GM20000 (cell line): ENCODE measurements at places on chromosomes 11 and 22.

DNA sequence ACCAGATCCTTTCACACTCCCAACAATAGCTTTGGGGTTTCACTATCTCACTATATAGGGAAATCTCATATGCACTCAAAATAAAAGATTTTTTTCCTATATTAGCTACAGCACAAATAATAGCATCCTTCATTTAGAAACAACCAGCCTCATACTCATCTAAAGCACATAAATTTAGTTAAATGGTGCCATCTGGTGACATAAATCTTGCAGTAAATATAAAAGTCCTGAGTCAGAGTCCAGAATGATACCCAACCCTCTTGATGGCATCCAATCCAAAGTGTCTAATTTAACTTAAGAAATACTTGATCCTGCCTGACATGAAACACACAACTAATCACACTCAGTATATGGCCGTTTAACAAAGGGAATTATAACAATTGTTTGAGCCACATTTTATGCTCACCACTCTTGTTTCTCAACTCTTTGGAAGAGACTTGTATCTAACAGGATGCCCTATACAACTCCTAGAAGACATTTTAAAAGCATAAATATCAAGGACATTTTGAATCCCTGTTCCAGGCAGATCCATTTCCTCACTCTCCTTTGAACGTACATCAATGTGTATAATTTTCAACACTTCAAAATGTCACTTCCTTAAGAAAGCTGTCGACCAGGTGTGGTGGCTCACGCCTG lies 36.2 kb downstream of the DLG2 start:
- DNase-seq, result no peak

GRCh38 chr11:1603629-1604028 lies 4.6 kb downstream of the KRTAP5-3 start:
- no peak for DNase-seq

- no peak for DNase-seq
These were observed 415 bp downstream of the CENATAC start for GRCh38 chr11:118998388-118998717.

DNA sequence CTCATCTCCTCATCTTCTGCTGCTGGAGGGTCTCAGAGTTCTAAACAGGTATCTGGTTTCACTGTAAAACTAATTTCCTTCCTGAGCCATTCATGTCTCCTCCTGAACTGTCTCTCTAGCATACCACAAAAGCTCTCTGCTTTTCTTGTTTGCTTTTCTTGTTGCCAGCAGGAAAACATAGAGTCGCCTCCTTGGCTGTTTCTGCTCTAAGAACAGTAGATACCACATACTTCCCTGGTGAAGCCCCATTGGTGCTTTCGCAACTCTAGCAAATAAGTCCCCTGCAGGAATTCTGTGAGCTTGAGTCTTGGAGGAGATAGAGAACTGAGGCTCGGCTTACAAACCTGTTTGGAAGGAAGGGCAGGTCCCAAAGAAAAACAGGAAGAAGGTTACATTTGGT lies 7.0 kb downstream of the DIXDC1 start:
- DNase-seq, result no peak

DNA sequence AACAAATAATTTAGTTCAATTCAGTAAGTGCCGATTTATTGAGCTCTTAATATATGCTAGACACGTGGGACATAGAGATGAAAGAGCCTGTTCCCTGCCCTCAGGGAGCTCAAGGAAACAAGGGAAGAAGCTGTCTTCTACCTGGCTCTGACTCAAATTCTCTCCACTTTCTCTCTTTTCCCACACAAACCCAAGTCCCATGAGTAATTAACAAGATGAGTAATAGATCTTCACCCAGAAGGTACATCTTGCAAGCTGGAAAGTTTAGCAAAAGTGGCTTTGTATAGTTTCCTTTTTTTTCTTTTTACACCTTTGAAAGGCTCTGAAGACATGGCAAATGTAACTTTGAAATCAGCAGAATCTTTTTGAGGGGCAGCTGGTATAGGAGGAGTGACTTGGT lies 48.2 kb upstream of the CHST1 start:
- no peak for DNase-seq

DNA sequence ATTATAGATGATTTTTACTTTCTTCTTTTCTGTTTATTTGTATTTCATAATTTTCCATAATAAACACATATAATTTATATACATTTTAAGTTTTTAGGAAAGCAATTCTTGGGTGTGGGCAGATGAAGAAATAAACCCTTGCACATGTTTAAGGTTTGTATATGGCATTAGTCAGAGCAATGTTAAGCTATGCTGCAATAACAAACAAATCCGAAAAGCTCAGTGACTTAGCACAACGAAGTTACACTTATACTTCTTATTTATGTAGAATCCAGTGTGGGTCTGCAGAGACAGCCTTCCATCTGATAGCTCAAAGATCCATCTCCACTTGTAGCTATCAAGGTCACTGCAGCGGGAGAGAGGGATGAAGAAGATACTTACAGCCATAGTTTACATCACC lies 68.5 kb upstream of the BARX2 start:
- no peak for DNase-seq

GRCh38 chr11:110712659-110713448 lies 617 bp upstream of the ARHGAP20 start:
- peak; percentile 36 for DNase-seq

GRCh38 chr11:2306452-2306823 lies 4.6 kb downstream of the TSPAN32 start:
- DNase-seq, result no peak

DNA sequence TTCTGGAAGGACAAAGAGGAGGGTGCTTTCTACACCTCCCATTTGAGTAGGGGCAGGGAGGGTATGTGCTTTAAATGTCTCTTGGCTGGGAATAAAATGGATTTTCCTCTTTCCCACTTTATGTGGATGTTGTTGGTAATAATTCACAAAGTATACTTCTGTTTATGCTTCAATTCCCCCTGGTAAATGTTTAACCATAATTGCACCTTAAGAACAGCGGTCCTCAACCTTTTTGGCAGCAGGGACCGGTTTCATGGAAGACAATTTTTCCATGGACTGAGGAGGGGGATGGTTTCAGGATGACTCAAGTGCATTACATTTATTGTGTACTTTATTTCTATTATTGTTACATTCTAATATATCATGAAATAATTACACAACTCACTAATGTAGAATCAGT lies 4.0 kb upstream of the TP53AIP1 start:
- DNase-seq, result no peak

DNA sequence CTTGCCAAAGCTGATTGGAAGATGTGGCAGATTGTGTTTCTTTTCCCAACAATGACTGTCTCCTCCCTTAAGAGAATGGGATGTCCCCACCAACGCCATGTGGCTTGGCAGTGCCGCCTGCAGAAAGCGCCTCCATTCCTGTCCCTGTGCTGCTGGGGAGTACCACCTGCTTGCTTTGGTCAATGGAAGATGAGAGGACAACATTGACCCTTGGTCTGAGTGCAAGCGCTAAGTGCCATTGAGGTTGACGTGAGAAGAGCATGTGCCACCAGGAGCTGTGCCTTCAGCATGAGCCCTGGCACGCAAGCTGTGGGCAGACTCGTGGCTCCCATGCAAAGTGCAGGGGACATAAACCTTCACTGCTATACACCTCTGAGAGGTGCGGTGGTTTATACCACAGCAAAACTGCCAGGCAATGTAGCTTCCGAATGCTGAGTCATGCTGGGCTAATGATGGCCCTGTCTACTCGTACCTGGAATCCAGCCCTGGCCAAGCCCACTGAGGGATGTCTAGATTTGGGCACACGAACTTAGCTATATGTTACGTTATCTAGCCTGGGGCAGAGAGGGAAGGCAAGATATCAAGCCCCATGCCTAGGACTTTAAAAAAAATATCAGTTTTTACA lies 41.9 kb downstream of the MYEOV start:
- DNase-seq, result no peak

DNA sequence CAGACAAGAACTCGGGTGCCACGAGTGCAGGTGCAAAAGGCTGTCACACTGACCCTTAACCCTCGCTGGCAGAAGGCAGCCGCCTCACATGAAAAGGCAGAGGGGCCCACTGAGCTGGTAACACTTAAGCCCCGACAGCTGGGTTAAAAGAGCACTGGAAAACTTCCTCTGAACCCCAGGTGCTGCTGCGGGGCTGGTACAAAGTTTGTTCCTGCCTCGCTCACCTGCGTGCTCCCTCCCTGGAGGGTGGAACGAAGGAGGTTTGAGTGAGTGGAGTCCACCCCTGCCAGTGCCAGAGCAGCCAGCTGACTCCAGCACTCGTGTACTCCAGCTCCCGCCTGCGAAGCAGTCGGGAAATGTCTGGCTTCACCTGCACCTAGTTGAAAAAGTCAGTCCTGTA lies 12.6 kb downstream of the SULT4A1 start:
- DNase-seq, result no peak

GRCh38 chr11:127448101-127448500 lies 447.5 kb upstream of the KIRREL3 start:
- DNase-seq, result no peak

GRCh38 chr11:15091625-15092024 lies 18.2 kb downstream of the CALCB start:
- no peak for DNase-seq

- no peak for DNase-seq
These were observed 31.7 kb upstream of the MOB2 start for GRCh38 chr11:1518301-1518700.

GRCh38 chr11:95066716-95067038 lies at the start of gene SRSF8:
TSS of gene SRSF8 (plus strand) at chr11:95066919. CDS start at chr11:95067227, 308 bp downstream.
- peak; percentile 28 for DNase-seq

- DNase-seq, result no peak
These were observed 68.9 kb downstream of the ZBTB16 start for GRCh38 chr11:114128399-114128798.

DNA sequence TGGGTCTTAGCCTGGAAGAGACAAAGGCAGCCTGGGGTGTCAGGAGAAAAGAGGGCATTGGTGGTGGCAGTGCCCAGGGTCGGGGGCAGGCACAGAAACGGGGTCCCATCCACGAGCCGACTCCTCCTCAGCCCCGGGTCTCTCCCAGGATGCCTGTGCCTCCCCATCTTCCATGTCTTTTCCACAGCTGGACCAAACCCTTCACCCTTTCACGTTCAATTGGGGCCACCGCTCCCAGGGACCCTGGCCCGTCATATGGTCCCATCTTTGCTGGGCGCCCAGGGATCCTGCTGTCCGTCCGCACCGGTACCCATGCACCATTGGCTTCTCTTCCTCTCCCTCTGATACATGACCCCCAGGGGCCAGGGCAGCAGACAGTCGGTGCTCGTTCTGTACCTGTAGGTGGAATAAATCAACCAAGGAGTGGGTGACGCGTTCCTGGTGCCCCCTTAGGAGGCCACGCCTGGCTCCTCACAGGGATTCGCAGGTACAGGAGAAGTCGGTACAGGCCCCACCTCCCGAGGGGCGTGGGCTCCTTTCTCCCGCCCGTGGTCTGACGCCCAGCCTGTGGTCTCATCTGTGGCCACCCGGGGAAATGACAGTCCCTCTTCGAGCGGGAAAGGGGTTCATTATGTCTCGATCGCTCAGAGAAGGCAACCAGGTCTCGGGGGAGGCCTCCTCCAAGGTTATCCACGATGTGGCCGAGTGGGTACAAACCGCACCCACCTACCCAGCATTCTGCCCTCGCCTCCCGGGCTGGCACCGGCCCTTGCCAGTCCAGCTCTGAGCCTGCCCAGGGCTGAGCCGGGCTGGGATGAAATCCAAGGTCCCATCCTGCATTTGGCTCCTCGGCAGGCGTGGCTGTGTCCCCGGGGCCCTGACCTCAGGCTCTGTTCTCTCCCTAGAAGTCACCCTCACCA lies 1493.6 kb downstream of the BRD1 start:
- no peak for DNase-seq

GRCh38 chr11:65420979-65421793 lies 1.4 kb upstream of the NEAT1 start:
- peak; percentile 59 for DNase-seq

DNA sequence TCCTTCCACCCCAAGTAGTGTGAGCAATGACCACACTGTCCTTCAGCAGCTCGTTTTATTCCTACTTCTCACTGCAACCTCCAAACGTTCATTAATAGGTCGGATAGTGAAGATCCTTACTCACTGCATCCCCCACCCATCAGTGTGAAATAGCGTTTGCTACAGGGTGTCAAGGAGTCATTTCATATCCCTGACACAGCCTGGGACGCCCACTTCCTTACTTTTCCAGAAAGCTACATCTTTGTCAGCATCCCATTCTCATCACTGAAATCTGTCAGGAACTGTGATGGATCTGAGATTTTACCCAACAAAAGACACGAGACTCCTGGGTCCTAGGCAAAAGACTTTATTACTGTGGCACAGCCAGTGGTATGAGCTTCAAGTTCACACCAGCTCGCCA lies 592.4 kb downstream of the NTM start:
- no peak for DNase-seq

- DNase-seq, result no peak
These were observed 3.8 kb downstream of the CPT1A start for GRCh38 chr11:68837583-68838571.

- peak; percentile 46 for DNase-seq
These were observed 192.0 kb downstream of the GRIK4 start for GRCh38 chr11:120703358-120704152.

DNA sequence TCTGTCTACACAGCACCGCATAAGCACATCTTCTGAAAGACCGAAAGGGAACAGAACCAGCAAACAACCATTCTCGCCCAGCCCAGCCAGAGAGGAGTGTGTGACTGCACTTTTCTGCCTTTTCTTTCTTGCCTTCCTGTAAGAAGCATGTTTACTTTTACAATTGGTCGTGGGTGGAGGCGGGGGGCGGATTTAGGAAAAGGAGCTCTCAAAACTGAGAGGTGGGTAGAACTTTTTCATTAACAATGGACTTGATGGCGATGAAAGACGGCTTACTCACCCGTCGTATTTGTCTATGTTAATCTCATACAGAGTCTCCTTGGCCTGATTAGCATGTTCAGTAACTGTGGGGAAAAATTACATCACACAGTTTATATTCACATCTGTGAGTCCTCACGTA lies 27.2 kb downstream of the CERK start:
- DNase-seq, result no peak

GRCh38 chr11:68930991-68931855 lies 27.5 kb downstream of the IGHMBP2 start:
- DNase-seq, result no peak

DNA sequence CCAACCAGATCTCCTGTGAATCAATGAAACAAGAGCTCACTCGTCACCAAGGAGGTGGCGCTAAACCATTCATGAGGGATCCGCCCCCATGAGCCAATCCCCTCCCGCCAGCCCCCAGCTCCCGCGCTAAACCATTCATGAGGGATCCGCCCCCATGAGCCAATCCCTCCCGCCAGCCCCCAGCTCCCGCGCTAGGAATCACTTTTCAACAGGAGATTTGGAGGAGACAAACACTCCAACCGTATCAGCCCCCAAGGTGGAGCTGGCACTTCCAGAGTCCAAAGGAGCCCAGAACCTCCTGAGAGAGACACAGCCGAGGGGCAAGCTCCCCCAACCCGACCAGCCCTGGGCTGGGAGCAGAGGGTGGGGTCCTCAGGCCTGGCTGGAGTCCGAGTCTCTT lies 40.9 kb upstream of the PRR5 start:
- DNase-seq, result no peak

DNA sequence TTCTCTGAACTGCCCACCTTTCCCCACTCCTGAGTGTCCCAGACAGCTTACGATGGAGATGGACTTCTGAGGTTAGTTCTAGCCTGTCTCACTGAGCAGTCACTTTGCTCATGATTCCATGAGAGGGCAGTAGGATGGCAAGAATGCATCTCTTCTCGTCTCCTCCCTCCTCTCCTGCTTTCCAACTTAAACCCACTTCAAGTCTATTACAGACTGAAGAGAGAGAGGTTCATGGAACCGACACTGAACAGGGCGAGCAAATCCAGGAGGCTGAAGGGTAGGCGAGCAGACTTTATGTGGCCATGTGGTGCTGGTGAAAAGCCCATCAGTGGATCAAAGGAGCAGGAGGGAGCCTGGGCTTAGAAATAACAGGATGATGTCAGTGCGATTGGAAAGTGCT lies 38.6 kb downstream of the CEP164 start:
- DNase-seq, result no peak

GRCh38 chr11:64456509-64457320 lies 97.8 kb downstream of the RPS6KA4 start:
- DNase-seq, result no peak
